AG04450 (cell line): ENCODE measurements at places on chromosomes 16 and 17.

GRCh38 chr17:29982991-29983653, 41.7 kb downstream of the EFCAB5 start:
- no peak for DNase-seq

- peak; percentile 92 for DNase-seq
These were observed 18.9 kb upstream of the MYH10 start for GRCh38 chr17:8649157-8650118.

- DNase-seq = no peak
These were observed 7.4 kb downstream of the SMCR8 start for GRCh38 chr17:18322522-18322921.

- DNase-seq = no peak
These were observed 382.4 kb downstream of the SNX29 start for GRCh38 chr16:12358898-12359297.

GRCh38 chr16:49019831-49020230, 261.8 kb downstream of the CBLN1 start:
- no peak for DNase-seq

DNA sequence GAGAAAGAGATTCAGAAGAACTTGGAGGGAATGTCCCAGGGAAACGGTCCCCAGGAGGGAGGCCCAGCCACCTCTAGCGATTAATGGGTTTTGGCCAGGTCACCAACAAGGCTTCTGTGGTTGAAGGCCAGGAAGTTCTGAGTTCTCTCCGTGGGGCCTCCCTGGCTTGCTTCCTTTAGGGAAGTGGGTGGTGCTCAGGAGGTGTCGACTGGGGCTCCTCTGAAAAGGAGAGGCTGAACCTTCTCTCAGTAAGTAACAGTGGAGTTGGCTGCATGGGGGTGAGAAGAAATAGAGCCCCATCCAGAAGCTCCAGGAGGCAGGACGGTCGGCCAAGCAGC, 77.1 kb upstream of the GSE1 start:
- no peak for DNase-seq

- DNase-seq = no peak
These were observed 25.5 kb downstream of the MAP3K14 start for GRCh38 chr17:45291171-45291805.

GRCh38 chr17:28469376-28469775, 4.1 kb upstream of the SLC13A2 start:
- DNase-seq = no peak

DNA sequence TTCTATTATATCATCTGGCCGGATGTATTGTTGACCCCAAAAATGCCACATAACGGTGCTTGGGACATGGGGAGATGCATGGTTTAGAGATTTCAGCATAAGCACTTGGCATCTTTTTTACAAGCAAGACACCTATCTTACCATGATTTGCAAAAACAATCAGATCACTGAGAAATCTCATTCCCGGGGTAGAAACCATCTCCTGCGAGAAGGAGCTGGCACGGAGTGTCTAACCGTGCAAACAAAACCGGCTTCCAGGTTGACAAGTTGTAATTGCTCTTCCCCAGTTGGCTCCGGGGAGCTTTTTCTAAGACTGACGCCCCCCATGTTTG, 1.0 kb downstream of the SLC16A6 start:
- DNase-seq = no peak

DNA sequence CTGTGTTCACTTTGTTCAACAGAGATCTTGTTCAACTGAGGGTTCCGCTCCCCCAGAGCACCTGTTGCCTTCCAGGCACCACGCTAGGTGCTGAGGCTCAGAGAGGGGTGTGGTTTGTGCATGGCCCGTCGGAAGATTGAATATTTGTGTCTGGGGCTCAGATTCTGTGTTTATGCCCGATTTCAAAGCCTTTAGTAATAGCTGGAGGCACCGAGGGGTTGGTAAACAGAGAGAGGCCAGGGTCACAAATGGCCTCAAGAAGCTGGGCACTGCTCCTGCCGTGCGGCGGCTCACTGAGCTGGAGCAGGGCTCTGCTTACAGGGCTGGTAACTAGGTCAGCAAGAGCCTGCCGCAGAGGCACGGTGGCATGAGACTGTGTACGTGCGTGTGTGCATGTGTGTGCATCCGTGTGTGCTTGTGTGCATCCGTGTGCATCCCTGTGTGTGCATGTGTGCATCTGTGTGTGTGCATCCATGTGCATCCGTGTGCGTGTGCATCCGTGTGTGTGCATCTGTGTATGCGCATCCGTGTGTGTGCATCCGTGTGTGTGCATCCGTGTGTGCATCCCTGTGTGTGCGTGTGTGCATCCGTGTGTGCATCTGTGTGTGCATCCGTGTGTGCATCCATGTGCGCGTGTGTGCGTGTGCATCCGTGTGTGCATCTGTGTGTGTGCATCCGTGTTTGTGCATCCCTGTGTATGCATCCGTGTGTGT, 5.4 kb downstream of the ITGAE start:
- DNase-seq = no peak
